ENCODE measurements at places on chromosomes 1 and 21.

DNA sequence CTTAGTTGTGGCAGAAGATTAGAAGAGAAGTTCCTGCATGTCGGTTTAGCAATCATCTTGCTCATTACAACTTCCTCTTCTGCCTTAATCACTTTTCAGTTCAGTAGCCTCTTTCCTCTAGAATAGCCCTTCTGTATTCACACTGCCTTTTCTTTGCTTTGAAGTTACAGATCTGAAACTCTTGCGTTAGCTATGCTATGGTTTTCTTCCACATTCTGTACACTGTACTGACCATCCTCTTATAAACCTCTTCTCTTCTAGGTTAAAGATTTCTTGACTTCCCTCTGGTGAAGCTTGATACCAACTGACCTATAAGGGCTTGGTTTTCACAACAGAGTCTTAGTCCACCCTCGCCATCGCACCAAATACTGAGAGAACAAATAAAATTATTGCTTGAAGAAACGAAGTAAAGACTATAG, 35.0 kb downstream of the C21orf91 start:
- DNase-seq: peak; percentile 4

- DNase-seq: no peak
Observed at GRCh38 chr1:53587252-53587988, 128.2 kb downstream of the DMRTB1 start.

GRCh38 chr1:25442178-25442577, 11.5 kb downstream of the MACO1 start:
- DNase-seq: no peak

- no peak for DNase-seq
Observed at GRCh38 chr1:19672237-19672636, 7.6 kb downstream of the HTR6 start.

- no peak for DNase-seq
Observed at GRCh38 chr1:11362547-11363021, 89.6 kb downstream of the UBIAD1 start.
